Activated CD4-positive, CD25-positive, alpha-beta regulatory T cell (primary cell): ENCODE measurements at places on chromosomes 2 and 18.

DNA sequence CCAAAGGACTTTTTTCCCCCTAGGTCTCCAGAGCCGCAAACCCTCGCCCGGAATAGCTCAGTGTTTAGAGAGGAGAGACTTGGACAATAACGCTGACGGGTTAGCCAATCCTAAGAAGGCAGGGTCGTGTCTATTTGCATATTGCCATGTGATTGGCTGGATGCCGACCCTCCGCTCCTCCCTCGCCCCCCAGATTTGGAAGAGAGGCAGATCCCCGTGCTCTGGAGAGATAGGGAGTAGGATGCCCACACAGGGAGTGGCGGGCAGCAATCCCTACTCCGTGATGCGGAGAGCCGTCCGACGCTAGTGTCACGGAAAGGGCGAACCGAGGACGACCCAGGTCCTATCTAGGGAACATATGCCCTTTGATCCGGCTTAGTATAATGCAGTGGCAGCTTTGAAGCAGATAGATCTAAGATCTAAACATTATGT, 1.4 kb downstream of the WNT6 start:
- DNase-seq: no peak

DNA sequence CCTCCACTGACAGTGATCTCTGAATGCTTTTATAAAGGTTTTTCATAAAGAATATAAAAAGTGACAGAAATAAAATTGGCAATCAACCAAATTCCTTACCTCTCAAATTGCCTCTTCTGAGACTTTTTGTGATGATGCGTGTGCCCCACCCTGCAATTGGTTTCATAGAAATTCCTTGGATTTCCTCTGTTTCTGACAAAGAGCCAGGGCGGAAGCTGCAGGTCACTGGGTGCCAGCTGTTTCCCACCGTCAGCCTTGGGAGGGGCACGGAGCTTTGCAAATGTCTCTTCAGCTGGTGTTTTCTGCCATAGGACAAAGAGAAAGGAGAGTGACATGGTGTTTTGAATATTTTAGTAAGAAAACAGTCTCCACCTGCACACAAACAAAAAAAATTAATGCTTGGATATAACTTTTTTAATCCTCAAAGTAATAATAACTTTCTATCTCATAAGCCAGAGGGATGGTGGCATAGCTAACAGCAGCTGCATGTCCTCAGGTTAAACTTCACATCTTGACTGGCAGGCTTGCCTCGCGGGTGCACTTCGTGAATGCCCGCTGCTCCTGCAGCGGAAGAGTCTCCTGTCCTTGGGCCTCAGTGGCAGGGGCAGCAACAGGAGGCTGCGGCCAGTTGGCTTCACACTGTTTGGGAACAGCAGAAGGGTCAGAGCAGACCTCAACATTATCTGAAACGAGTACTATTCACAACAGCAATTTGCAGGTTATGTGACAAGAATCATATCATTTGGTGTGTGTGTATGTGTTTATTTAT, 24.7 kb downstream of the AGAP1 start:
- DNase-seq: no peak

DNA sequence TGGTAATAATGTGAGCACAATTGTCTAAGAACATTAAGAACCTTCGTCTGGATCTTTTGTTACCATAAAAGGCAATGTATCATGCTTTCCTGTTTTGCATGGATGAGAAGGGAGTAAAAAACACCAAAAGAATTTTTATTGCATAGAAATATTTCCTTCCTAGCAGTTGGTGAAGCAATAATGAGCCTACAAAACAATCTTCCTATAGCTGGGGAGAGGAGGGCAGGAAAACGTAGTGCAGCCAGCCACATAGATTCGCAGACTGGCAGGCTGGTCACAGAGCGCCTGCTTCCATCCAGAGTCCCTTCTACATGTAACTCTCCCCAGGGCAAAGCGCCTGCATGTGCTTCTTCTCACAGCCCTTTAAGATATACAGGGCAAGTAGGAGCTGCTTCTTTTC, 190.4 kb downstream of the BABAM2 start:
- no peak for DNase-seq

DNA sequence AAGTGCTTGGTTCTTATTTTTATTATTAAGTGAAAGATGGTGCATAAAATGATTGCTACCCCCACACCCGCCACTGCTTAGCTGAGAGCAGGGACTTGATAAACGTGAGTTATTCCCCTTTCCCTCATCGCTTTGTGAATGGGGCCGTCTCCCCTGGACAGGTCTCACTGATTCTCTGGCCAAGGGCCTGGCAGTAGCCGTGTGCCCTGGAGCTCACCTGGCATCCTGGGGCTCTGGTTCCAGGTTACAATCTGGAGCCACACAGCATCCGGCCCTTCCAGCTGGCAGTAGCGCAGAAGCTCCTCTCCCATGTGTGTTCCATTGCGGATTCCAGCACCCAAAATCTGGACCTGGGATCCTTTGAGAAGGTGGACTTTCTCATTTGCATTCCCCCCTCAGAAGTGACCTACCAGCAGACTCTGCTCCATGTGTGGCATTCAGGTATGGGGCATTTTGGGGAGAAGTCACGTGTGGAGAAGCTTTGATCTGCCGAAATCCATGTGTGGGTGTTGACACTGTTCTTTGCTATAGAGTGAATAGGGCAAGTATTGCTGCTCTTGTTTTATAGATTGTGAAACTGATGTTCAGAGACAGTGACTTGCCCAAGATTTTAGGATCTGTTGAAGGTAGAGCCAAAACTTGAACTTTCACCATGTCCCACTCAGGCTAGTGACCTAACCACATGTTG, 63.8 kb downstream of the GREB1 start:
- no peak for DNase-seq

- no peak for DNase-seq
These were observed 534.9 kb upstream of the TNP1 start for GRCh38 chr2:217394510-217395351.

- DNase-seq: no peak
These were observed 92.7 kb downstream of the FARSB start for GRCh38 chr2:222563106-222563718.

GRCh38 chr18:39793609-39794008, 2161.4 kb upstream of the PIK3C3 start:
- no peak for DNase-seq

GRCh38 chr2:179809606-179810005, 51.8 kb downstream of the ZNF385B start:
- DNase-seq: no peak

- no peak for DNase-seq
These were observed 225.9 kb downstream of the NEDD4L start for GRCh38 chr18:58269931-58270330.

- DNase-seq: no peak
These were observed 44.4 kb upstream of the PEX13 start for GRCh38 chr2:60972889-60973656.

- DNase-seq: no peak
These were observed 31.3 kb downstream of the HJURP start for GRCh38 chr2:233822781-233823730.

DNA sequence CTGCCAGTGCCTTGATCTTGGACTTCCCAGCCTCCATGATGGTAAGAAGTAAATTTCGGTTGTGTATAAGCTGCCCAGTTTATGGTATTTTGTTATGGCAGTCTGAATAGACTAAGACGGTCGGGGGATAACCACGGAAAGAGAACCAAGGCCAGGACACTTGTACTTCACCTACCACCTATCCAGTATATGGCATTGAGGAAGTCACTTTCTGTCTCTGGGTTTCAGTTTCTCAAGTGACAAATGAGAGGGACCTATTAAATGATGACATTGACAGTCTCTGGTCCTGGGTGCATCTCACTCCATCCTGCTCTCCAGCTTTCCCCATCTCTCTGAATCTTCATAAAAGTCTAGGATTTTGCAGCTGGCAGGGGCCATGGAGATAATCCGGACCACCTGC, 183.8 kb upstream of the MSH6 start:
- no peak for DNase-seq

DNA sequence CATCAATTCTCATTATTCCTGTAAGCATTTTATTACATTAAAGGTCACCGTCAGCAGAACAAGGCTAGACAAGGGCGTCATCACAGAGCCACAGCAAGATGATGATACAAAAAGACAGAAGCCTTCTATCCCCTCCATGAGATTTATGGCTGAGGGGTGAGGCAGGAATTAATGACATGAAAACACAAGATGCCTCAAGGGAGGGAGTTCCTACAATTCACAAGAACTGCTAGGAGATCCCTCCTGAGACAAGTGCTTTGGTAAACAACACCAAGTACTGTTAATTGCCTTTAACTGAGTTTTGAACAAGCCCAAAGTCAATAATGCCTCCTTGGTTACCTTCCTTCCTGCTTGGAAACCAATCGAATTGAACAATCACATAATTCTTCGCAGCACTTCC, 14.1 kb downstream of the ADD2 start:
- DNase-seq: no peak

DNA sequence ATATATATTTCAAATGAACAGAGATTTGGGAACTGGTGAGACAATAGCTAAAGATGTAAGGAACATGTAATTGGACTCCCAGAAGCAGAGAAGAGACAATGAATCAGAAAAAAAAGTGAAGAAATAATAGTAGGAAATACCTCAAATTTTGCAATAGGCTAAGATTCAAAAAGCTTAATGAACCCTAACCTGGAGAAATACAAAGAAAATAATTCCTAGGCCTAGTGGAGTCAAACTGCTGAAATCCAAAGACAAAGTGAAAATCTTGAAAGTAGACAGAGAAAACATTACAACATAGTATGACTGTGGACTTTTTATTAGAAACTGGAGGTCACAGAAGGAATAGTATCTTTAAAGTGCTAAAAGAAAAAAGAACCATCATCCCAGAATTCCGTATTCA, 76.7 kb downstream of the LAMA3 start:
- no peak for DNase-seq

- DNase-seq: no peak
These were observed 203.5 kb downstream of the MBD2 start for GRCh38 chr18:54020966-54021365.

DNA sequence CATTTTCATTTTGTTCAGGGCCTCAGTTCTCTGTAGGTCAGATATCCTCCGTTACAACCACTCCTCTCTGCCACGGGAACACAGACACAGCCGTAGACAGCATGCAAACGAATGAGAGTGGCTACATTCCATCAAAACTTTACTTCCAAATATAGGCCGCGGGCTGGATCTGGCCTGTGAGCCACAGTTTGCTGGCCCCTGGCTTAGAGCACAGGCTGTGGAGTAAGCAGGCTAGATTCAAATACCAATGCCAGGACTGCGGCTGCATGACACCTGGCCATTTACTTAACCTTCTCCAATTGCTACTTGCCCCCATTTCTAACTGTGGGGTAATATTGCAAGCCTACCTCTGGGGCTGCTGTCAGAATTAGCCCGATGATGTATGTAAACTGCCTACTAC, 325.8 kb upstream of the POU3F3 start:
- DNase-seq: no peak

GRCh38 chr2:38912619-38913018, 22.9 kb downstream of the ARHGEF33 start:
- DNase-seq: no peak

DNA sequence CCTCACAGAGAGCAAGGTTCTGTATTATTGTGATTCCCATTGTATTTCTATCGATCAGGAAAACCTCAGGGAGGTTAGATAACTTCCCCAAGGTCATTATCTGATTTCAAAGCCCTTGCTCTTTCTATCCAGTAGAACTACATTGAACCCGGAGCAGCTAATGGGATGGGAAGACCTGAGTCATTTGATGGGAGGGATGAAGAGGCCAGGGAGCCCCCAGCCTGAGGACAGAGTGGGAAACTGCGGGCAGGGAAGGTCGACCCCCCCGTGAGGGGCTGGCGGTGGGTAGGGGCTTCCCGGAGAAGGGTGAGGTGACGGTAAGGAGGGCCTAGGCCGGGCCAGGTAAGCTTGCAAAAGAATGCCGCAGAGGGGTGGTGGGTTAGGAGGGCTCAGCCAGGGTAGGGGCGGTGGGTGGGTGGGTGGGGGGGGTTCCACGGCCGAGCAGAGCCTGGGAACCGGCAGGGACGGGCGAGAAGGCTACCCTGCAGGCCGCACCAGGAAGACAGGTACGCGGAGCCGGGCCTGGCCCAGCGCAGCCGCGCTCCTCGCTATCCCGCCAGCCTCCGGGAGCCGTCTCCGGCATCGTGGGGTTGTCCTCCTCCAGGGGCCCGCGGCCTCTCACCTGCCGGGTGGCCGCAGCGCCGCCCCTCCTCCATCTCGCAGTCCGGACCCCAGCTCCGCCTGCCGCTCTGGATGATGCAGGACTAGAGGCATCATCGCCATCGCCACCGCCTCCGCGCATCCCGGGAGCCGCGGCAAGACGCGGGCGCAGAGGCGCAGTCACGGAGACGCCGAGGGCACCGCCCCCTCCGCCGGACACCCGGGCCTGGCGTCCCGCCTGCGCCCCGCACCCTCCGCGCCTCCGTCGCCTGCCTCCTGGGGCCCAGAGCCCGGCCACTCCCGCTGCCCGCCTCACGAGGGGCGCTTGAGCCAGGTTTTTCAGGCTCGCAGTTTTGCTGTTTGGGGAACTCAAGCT, at the start of gene GPR75:
TSS of gene GPR75 (minus strand) at position 762 of the 976 bp plus-strand sequence. CDS start 5,211 bp downstream, outside the sequence.
- DNase-seq: no peak

DNA sequence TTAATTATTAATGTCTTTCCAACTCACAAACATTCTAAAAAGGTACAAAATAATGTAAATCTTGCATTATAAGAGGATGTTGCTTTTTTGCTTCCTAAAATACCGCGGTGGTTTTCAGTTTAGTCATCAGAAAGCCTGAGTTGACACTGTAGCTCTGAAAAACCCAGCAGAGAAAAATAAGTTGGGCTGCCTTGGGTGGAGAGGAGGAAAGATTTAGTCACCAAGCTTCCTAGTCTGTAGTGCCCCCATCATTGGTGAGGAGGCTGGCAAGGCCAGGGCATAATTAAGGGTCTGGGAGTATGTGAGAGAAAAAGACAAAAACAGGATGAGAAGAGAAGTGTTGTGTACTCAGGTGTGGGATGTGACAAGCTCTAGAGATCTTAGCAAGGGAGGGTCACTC, 5.7 kb downstream of the PTPRM start:
- no peak for DNase-seq

DNA sequence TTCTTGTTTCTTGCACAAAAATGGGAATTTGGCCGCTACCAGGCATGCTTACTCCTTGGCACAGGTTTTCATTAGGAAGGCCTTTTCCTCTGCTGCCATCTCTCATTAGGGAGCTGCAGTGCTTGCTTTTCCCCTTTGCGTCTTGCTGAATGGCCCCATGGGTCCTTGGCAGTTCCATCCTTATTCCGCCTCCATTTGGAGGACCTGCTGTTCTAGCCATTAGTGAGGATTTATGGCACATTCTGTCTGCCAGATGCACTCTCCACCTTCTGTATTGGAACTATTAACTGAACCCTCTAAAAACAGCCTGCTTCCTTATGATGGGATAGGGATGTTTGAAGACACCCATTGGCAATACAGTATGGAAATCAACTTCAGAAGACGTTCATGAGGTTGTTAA, 103.5 kb upstream of the NOSTRIN start:
- no peak for DNase-seq

DNA sequence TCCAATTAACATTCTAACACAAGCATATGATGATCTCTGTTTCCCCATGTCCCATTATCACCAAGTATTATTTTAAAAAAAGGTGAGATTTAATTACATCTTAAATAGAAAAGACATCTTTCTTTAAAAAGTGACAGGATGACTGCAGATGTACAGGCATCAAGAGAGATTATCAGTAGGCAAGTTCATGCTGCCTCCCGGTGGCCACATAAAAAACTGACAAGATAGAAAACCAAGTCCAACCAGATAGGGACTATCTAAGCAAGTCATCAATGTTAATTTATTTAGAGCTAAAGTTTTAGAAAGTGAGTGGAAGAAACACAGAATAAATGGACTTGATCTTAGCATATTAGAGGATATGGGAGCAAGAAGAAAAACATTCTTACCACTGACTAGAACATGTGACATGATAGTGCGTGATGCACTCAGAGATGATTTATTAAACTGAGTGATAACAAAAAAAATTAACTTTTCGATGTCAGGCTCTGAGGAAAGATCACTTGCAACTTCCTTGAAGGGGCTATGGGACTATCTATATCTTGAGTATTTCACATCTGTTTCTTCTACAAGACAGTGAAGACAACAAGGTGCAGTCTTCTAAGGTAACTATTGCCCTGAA, 5.4 kb upstream of the TDRD15 start:
- DNase-seq: no peak
